ENCODE measurements at places on chromosomes 1 and 21. TPM values are rescaled to one million over a fixed set of nuclear protein-coding genes. Genes with fewer than 3 reads are reported as not detected.

DNA sequence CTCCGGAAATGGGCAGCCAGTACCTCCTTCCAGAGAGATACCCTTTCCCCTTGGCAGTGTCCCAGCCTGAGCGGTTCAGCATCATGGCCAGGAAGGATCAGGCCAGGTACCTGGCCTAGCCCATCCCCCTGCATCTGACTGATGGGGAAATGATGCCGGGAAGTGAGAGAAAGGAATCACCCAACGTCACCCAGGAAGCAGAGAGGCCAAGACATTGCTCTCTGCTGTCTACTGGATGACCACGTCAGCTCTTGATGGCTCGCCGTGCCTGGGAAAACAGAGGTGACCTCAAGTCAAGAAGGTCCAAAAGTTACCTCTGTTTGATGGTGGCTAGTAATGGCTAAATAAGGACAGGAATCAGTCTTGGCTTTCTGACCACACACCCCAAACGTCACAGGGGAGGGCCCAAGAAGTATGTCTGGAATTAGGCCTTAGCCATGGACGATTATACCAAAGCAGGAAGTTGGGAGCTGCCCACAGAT is 79.0 kb downstream of the MRPL37 start:
- peak; percentile 84 for DNase-seq

Gene ZNF362
- 15.2 TPM for total RNA-seq

Gene TRNAU1AP
- total RNA-seq, result 32.6 TPM

DNA sequence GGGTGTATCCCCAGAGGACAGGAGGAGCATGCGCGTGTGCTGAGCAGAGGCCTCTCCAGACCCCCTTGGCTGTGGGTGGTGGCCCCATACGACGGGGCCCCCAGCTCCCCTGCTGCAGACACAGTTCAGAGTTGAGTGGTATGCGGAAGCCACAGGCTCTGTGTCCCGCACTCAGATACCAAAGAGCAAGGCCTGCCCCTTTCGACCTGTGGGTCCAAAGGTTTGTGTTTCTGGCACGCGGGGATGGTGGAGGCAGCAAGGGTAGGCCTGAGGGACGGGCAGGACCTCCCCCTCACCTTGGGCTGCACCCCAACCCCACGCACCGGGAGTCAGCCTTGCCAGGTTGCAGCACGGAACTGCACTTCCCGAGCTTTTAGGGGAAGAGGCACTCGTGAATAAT is at the start of gene KCNAB2:
Gene KCNAB2, plus strand, starts transcription at position 328 of the 400 bp plus-strand sequence. CDS start 5,649 bp downstream, outside the sequence.
- no peak for DNase-seq

DNA sequence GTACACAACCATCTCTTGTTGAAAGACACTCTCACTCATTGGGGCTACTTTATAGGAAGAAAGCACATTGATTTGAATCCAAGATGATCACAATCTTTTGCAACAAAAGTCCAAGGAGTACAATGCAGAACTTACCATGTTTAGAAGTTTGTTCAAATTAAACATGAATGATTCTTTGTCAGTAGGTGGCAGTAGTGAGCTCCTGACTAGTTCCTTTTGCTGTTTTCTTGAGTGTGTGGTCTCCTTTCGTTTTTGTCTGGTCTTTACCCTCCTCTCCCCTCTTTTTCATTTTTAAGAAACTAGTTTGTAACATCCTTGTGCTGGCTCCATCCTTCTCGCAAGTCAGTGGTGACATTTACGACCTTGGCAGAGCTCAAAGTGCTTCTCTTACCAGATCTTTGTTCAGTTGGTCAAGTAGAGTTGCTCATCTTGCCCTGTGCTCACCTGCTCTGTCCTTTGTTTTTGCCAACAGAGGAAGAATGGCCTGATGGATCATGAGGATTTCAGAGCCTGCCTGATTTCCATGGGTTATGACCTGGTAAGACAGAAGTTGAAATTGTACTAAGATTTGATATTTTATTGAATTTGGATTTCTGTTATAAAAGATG is 35.7 kb upstream of the MTR start:
- peak; percentile 48 for DNase-seq

GRCh38 chr1:230189824-230190223 is 122.8 kb downstream of the GALNT2 start:
- no peak for DNase-seq

- peak; percentile 11 for DNase-seq
These were observed 34.9 kb upstream of the IVNS1ABP start for GRCh38 chr1:185351734-185352466.

DNA sequence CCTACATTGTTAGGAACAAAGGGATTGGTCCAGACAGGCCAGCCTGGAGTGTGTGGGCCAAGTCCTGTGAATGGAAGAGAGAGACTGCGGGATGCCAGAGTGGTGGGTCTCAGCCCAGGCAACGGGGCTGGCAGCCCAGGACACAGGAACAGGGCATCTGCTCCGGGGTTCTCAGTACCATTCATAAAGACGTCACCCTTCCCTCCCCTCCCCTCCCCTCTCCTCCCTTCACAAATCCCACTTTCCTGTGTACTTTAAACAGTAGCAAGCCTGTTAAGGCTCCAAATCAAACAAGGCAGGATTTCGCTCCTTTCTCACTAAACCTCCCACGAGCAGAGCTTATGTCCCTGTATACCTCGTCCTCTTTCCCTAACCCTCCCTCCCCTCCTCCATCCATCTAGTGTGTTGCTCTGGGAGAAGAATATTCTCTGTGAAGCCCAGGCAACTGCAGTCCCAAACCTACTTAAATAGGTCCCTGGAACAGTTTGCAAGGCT is 4.2 kb upstream of the PLXNA2 start:
- DNase-seq, result no peak

DNA sequence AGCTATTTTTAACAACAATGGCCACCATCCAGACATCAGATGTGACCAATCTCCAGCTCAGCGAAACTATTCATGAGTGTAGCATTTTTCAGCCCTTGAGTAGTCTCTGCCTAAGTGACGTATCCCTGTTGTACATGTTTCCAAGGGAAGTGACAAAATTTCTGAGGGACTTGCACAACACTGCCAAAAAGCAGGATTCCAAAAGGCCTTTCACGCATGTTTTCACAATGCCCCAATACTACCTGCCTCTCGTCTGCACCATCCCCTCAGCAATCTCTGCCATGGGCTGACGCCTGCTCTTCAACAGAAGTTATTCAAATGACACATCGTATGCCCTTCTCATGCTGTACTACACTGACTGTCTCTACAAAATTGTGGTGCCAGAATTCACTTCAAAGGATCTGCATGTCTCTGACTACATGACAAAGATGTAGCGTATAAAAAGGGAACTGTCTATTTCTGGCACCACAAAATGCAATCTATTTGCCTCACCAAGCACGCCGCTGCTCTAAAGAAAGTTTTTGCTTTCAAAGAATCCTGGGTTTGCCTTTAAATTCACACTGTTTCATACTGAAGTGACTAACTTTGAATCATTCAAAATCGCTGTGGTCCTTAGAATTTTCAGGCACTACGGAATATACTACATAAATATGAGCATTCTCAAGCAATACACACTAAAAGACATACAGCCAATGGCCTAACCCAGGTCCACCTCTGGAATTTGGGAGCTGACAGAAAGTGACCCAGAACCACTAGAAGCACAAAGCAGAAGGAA is 32.9 kb downstream of the JAK1 start:
- peak; percentile 92 for DNase-seq

DNA sequence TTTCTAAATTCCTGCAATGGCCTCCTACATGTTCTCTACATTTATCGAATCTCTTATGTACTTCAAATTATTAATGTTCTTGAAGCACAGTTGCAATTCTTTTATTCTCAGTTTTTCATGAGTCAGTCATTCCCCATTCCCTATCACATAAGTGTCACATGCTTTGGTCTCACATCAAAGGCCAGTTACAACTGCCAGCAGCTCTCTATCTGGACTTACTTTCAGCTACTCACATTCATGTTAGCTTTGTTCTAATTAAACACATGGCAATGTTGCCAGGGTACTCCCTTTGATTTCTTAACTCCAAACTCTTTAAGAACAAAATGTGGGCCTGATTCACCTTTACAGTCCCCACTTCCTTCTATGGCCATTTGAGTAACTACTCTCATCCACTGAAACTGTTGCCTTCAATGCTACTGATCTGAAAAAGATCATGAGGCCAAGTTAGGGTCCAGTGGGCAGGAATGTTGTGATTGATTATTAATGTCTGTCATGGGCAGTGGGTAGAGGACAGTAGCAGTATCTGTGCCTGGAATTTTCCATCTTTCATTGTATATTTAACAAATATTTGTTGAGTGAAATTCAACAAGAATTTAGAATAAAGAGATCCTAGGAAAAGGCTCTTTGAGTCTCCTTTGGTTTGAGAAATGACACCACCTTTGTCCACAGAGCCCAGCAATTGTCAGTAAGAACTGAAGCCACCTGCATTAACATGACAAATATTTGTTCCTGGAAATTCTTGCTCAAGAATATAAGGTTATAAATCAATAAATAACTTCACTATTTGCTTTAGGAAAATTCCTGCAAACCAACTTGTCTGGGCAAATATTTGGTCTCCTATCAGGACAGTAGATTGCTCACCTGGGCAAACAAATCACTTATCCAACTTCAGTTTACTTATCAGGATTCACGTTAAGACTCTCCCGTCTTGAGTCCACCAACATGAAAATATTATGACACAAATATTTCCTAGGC is 153.6 kb upstream of the SAMSN1 start:
- no peak for DNase-seq

Gene ELF3
- 2.3 TPM for total RNA-seq

Gene ANP32E
- total RNA-seq, result 50.2 TPM

Gene THEM5
- total RNA-seq, result not detected

DNA sequence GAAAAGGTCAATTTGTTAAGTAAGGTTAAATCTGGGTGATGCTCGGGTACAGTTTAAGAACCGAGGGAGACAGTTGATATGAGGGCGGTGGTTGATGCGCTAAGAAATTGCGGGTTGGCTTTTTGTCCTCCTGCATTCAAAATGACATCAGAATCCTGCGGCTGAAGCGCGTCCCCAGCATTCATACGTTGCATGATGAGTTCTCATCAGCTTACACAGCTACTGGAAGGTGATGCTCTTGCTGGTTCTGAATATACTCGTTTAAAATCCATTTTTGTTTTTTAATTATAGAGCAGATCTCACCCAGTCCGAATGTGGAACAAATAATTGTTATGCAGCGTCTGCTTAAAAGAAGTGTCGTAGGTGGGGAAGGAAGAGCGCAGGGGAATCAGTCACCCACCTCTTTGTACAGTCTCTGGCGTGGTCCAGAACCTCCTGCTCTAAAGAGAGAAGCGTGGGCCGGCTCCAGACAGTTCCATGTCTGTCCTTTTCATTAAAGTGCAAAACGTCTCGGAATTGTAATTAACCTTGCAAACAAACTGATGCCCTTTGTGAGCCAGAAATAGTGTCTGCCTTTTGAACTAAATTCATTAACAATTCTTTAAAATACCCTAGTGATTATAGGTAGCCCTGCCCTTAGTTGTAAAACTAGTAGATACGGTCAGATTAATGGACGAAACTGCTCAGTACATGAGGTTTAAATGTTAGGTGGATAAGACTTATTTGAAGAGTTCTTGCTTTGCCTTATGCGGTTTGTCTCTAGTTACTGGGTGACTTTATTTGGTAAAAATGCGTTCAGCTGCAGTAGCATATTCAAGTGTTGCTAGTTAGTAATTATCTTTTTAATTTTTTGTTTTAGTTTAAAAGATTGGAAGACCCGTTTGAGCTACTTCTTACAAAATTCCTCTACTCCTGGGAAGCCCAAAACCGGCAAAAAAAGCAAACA is 741 bp downstream of the RGS2 start:
- DNase-seq, result peak; percentile 60

GRCh38 chr1:203089001-203089650 is 3.3 kb upstream of the MYOG start:
- DNase-seq, result no peak

- peak; percentile 25 for DNase-seq
These were observed 348.6 kb upstream of the ADGRL4 start for GRCh38 chr1:79355090-79355489.

- DNase-seq, result no peak
These were observed 1357.6 kb upstream of the B3GALT2 start for GRCh38 chr1:194544012-194544411.

Gene ELAPOR1
- total RNA-seq, result 0.84 TPM

DNA sequence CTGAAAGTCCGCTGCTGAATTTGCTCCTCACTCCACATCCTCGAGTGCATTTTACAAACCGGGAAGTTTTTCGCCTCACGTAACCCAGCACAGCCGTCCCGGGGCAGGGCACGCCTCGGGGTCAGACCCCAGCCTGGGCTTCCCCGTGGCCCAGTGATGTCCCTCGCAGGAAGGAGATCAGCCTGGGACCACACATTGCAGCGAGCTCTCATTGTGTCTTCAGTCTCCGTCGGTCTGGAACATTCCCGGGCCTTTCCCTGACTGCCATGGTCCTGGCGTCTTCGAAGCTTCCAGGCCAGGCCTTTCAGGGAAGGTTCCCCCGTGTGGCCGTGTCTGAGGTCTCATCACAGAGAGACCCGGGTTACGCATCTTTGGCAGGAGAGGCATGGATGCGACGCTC is 43.5 kb downstream of the MORN1 start:
- DNase-seq, result no peak

Gene RSPH1
- not detected for total RNA-seq

Gene KCNQ4
- total RNA-seq, result 0.05 TPM

- peak; percentile 100 for DNase-seq
These were observed 3.4 kb downstream of the PTTG1IP start for GRCh38 chr21:44869781-44870747.

DNA sequence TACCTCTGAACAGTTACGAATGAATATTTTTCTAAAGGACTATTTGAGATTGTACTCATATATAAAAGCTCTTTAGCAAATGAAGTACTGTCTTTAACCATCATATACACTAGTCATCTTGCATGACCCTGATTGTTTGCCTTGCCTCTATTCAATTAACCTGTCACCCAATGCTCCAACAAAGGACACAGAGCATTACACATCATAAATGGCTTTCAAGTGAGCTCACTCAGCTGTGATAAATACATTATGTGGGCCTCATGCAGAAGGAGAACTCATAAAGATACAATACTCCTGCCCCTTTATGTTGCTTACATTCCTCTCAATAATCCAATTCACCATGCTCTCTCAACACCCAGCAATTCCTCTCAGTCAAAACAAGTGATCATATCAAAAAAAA is 993.0 kb upstream of the PRMT6 start:
- DNase-seq, result no peak

GRCh38 chr1:199283794-199284193 is 645.0 kb downstream of the PTPRC start:
- DNase-seq, result peak; percentile 34

GRCh38 chr1:111819566-111820263 is 64.0 kb downstream of the DDX20 start:
- DNase-seq, result no peak

GRCh38 chr21:27569831-27570230 is 602.9 kb upstream of the ADAMTS5 start:
- peak; percentile 68 for DNase-seq

DNA sequence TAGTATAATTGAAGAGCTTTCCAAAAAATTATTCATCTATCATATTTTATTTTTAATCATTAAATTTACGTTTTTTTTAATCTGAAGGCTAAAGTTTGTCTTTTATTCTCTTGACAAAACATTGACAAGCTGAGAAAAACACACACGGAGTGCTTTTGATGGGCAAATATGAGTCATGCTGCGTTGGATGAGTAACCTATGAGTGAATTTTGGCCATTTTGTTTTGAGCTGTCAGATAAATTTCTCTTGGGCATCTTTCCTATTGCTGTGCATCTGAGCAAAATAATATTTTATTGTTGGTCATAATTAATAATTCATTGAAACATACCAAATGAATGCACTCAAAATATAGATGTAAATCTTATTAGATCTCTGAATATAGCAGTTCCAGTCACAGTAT is 1144.1 kb upstream of the ADGRL2 start:
- DNase-seq, result no peak
